ENCODE measurements at places on chromosomes 16 and 17.

DNA sequence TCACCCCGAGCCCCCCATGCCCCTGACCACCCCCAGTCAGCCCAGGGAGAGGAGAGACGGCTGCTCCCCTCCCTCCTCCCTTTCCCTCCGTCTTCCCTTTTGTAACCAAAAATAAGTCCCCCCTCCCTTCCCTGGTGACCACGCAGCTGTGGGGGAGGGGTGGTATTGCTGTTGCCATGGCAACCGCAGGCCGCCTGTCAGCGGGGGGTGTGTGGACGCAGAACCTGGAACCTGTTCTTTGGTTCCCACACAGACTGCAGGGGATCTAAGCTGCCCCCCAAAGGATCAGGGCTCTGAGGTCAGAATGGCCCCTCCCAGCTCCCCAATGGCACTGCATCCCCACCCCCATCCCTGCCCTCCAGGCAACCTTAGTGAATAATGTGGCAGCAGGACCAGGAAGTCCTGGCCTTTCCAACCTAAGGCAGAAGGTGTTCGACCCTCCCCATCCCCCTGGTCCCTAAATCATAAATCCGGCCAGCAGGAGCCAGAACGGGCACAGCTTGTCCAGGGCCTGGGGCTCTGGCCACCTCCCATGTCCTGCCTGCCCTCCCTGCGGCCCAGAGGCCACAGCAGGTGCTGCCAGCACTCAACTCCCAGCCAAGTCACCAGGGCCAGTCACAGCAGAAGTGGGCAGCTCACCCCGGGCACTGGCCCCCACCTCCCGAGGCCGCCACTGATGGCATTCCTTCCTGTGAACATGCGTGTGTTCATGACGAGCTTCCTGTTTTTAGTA is 12.0 kb downstream of the CA4 start:
- no peak for DNase-seq

DNA sequence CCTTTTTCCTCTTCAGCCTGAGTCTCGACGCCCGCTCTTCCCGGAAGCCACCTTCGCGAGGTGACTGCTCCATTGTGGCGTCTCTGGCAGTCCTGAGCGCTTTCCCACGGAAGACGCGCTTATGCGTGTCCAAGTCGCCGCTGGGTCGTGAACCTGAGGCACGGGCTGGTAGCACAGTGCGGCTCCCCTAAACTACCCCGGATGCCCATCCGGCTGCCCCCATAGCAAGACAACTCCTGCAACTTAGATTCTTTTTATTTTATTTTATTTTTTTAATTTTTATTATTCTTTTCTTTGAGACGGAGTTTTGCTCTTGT is 2.1 kb upstream of the ESRP2 start:
- no peak for DNase-seq

DNA sequence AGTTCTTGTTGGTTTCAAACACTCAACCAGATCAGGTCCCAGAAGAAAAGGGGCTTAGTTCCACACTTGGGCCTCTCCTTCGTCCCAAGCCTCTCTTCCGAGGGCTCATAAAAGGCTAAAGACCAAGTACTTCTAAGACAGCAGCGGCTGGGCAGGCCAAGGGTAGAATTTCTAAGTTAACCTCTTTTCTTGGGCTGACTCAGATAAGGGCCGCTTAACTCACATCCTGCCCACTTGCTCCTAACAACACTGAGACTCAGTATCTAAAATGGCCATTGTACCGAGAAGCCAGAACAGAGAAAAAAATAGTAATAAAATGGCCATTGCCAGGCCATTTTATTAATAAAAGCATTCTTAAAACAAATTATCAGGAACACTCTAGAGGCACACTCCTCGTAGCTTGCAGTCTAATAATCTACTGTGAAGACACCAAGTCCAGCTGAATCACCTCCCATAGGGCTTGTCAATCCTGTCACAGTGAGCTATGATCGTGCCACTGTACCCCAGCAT is 42.1 kb downstream of the RANBP10 start:
- no peak for DNase-seq

DNA sequence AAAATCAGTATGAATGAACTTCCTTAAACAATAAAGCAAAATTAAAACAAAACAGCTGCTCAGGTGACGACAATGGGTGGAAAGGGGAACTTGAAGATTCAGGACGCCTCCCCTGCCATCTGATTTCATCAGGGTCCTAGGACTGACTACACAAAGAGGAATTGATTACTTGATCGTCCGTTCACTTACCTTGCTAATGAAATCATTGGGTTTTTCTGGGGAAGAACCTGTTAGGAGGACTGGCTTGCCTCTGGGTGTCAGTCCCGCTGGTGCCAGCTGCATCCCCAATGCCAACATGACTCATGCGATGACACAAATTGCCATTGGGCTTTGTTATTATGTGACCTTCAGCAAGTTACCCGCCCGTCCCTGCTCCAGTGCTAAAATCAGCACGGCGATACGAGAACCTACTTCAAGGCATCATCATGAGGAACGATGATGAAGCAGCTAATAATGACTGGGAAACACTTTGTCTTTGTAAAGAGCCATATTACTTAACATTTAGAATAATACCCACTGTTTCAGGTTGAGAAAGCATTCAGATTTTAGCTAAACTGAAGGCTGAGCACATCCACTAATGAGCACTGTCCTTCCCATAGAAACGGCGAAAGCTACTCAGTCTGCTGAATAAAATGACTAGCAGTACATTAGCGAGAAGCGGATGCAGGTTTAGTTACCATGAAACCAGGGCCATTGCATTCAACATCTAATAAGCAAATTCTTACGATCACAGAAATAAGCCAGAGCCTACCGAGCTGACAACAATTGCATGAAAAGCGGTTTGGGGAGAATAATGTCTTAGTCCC is 139.4 kb downstream of the ZFHX3 start:
- DNase-seq: no peak

DNA sequence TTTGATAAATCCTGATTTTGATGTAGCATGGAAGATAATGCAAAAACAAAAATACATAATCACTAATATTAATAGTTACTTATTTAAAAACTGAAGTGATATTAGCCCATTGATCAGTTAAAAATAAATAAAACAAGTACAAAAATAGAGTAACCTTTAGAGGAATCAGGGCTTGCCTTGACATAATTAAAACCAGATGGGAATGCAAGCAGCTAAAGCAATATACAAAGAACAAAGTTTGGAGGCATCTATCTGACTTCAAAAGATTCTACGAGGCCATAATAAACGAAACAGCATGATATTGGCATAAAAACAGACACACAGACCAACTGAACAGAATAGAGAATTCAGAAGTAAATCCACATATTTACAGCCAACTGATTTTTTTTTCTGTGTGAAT is 15.0 kb upstream of the HEATR3 start:
- DNase-seq: no peak

- no peak for DNase-seq
Observed at GRCh38 chr17:75889454-75889853, 7.3 kb downstream of the TRIM65 start.

DNA sequence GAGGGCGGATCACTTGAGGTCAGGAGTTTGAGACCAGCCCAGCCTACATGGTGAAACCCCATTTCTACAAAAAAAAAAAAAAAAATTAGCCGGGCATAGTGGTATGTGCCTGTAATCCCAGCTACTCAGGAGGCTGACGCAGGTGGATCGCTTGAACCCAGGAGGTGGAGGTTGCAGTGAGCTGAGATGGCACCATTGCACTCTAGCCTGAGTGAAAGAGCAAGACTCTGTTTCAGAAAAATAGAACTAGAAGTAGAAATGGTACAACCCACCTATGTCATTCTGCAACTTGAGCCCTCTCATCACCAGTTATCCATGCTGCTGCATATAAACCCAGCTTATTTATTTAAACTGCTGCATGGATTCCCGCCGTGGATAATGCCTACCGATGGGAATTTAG is 1.6 kb downstream of the SCNN1B start:
- no peak for DNase-seq

GRCh38 chr16:56841233-56841632 is 23.8 kb upstream of the SLC12A3 start:
- DNase-seq: no peak

- no peak for DNase-seq
Observed at GRCh38 chr17:48960834-48961515, 7.4 kb downstream of the GIP start.

DNA sequence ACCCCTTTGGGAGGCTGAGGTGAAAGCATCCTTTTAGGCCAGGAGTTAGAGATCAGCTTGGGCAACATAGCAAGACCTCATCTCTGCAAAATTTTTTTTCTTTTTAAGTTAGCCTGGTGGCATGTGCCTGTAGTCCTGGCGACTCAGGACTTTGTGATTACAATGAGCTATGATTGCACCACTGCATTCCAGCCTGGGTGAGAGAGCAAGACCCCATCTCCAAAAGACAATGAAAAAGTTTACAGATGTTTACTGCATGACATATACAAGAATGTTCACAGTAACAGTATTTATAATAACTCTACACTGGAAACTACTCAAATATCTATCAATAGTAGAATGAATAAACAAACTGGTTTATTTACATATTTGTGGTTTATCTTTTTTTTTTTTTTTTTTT is 33.1 kb upstream of the CCL22 start:
- DNase-seq: no peak

- no peak for DNase-seq
Observed at GRCh38 chr17:14330492-14330962, 29.6 kb downstream of the HS3ST3B1 start.

GRCh38 chr17:2043785-2044184 is 2.0 kb downstream of the OVCA2 start:
- DNase-seq: no peak

GRCh38 chr16:75065149-75065505 is 51.5 kb downstream of the LDHD start:
- DNase-seq: peak; percentile 61

DNA sequence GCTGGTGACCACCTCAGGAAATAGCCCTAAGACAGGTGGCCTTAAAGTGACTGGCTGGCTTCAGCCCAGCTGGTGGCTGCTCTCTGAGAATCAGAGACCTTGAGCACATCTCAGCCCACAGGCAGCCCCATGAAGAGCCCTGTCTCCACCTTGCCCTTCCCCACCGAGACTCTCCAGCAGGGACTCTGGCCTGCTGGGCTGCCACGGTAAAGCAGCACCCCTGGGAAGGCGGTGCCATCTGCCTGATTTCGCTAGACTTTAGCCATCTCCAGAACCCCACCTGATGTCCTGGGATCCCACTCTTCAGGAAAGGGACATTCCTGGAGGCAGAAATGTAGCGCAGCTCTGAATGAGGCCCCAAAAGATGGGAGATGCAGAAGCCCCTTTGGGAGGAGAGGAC is 45.2 kb upstream of the LGALS9 start:
- no peak for DNase-seq

DNA sequence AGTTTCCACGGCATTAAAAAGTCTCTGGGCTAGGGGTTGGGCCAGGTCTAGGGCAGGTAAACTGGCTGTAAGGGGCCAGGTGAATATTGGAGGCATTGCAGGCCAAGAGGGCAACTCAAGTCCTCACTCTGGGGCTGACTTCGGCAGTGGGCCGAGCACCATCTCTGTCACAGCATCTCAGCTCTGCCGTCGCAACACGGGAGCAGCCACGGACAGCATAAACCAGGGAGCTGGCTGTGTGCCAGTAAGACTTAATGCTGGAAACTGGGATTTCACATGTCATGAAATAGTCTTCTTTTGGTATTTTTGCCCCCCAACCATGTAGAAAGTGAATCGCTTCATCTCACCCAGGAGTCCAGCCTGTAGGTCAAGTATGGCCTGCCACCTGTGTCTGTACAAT is 12.6 kb upstream of the LGALS9 start:
- DNase-seq: no peak

DNA sequence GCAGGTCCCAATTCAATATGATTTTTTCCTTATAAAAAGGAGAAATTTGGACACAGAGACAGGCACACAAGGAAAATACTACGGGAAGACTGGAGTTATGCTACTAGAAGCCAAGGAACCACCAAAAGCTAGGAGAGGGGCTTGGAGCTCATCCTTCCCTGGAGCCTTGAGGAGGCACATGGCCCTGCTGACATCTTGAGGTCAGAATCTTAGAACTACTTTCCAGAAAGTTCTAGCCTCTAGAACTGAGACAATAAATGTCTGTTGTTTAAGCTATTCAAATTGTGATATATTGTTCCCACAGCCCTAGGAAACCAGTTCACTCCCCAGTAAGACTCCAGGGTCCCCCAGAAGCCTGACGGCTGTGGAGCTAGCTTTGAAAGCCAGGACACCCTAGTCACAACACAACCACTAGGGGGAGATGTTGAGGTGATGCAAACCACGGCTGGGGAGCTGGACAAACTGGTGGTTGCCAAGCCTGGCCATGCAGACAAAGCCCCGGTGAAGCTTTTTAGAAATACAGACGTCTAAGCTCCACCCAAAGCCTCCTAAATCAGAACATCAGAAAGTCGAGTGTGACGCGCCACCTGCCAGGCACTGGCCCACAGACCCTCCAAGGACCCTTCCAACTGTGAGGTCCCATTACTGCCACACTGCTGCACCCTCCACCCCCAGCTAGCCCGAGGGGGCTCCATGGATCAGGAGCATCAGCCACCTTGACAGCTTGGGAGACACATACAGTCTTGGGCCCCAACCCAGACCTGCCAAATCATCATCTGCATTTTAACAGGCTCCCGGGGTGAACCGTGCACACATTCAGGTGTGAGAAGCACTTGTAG is 106.4 kb downstream of the SLC39A11 start:
- peak; percentile 16 for DNase-seq

- no peak for DNase-seq
Observed at GRCh38 chr16:25433388-25433787, 175.7 kb upstream of the ZKSCAN2 start.

- no peak for DNase-seq
Observed at GRCh38 chr17:31807846-31808245, 51.2 kb downstream of the COPRS start.

DNA sequence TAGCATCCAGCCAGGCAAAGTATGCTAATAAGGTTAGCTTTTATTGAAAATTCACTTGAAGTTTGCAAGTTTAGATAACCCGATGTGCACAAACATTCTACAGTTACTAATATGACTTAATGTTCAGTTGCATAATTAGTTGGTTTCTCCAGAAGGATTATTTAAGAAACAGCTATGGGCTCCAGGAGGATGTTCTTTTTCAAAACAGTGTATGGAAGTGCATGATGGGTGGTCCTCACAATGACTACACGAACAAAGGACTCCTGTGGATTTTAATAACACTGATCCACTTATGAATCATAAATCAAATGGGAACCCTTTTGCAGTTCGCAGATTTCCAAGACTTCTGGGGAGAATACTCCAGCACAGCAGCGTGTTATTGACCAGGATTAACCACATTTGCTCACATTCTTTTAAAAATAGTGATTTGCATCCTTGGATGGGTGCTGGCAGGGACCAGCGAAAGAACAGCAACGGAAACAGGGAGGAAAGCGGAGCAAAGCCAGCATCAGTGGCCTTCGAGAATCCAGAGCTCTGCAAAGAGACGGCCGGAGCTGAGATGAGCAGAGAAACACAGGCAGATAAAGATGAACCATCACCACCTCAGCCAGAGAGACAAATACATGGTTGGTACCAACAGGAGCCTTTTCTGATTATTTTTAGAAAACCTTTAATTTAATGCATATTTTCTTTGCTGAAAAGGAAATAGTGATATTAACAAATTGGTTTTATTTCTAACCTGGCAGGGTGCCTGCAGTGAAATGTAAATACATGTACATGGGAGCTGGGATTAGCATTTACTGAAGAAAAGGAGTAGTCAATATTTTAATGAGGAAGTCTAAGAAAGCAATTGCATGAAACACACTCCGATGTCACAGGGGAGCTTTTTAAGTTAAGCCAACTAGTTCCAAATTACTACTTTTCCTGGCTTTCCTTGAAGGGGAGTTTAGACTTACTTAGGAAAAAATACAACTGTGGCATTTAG is 623.2 kb upstream of the ZFHX3 start:
- no peak for DNase-seq

Data from activated gamma-delta T cell treated with Interleukin-2 at 50 U/mL for 16 hours (primary cell).